Erythroblast (primary cell): ENCODE measurements at places on chromosomes 12 and 14.

- DNase-seq = no peak
Observed at GRCh38 chr12:44674875-44675274, 201.2 kb downstream of the NELL2 start.

DNA sequence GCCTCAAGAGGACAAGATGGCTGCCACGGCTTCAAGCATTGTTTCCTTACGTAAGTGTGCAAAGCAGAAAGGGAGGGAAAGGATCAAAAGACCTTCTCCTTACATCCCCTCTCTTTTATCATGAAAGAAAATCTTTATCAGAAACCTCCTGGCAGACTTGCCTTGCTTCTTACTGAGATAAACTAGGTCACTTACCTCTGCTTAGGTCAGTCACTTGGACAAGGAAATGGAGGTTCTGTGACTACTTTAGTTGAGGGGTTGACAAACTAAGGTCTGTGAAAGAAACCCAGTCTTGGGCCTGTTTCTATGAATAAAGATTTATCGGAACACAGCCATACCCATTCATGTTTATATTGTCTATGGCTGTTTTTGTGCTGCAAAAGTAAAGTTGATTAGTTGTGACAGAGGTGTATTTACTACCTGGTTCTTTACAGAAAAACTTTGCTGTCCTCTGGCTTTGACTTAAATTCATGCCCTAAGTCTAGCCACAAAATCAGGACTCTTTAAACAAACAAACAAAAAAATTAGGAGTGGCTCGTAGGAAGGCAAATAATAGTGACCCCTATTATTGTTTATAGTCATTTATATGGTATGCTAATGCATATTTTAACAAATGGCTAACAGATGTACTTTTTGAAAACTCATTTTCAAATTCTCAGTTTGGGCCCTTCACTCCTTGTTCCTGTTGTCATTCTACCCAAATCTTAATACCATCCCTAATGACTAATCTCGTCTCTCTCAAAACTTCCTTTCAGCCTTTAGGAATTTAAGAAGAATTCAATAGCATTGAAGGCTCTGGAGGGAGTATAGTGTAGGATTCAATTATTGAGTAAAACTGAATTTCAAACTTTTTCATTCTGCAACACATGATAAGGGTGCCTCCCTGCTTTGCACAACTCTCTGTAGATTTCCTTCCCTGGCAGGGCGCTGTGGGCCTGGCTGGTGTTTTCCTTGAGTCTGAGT, 42.0 kb upstream of the ATP2B1 start:
- DNase-seq = no peak

- peak; percentile 61 for DNase-seq
Observed at GRCh38 chr12:89494411-89495231, 30.0 kb downstream of the GALNT4 start.

DNA sequence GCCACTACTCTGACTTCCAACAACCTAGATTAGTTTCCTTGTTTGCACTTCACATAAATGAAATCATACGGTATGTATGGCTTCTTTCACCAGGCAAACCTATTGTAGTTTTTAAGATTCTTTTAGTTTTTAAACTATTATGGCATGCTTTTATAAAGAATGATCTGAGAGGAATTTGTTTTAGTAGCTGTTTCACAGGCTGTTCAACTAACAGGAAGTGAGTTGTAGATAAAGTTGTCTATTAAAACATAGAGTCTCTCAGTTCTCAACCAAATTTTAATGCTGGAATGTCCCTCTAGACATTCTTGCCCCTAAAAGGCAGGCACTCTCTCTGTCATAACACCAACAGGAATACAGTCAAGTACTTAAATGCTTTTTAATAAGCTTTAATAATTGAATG, 102.7 kb upstream of the DACT1 start:
- no peak for DNase-seq

- no peak for DNase-seq
Observed at GRCh38 chr12:99745121-99745520, 97.6 kb downstream of the GARIN6 start.

DNA sequence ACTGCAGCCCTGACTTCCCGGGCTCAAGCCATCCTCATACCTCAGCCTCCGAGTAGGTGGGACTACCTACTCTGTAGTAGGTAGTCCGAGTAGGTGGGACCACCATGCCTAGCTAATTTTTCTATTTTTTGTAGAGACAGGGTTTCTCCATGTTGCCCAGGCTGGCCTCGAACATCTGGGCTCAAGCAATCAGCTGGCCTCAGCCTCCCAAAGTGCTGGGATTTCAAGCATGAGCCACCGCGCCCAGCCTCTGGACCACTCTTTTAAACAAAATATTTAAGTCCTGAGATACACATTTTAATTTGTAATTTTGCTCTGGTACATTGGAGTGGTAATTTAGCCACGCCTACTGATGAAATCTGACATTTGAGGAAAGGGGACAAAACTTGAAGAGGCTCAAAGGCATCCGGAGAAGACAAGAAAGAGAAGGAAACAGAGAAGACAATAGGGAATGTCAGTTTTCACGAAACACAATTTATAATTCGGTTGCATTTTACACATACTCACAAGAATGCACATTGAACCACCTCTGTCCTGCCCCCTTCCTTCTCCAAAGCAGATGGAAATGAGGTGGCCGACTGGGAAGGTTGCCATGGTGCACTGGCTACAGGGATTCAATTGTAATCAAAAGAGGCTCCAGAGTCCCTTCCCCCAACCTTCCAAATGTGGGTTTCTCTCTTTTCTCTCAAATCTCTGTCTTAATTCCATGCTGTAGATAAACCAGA, 9.7 kb upstream of the TUBA1A start:
- DNase-seq = no peak

- DNase-seq = no peak
Observed at GRCh38 chr12:31008241-31008761, 65.4 kb upstream of the DDX11 start.

DNA sequence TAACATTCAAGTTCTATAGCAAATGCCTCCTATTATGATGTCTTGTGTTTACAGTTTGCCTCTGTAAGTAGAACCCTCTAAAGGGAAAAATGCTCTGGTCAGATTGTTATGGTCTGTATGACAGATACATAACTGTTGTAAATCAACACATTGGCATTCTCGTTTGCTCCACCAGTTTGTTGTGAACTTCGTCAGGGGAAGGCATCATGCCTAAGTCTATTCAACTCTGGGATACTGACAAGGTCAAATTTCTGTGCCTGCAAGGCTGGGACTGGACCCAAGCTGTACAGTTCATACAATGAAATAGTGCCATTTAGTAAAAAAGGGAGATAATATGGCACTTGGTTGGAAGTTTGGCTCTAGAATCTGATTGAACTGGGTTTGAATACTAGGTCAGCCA, 392.3 kb downstream of the RAD51B start:
- DNase-seq = no peak

- no peak for DNase-seq
Observed at GRCh38 chr14:101129521-101130167, 226.1 kb upstream of the RTL1 start.

- DNase-seq = no peak
Observed at GRCh38 chr14:34157651-34158050, 206.8 kb upstream of the EGLN3 start.
